Stimulated activated CD4-positive, alpha-beta T cell treated with anti-CD3 and anti-CD28 coated beads, Interleukin-1b, Interleukin-23, amount 100 ng/mL, for 4 hours (primary cell): ENCODE measurements at places on chromosomes 6 and 20.

DNA sequence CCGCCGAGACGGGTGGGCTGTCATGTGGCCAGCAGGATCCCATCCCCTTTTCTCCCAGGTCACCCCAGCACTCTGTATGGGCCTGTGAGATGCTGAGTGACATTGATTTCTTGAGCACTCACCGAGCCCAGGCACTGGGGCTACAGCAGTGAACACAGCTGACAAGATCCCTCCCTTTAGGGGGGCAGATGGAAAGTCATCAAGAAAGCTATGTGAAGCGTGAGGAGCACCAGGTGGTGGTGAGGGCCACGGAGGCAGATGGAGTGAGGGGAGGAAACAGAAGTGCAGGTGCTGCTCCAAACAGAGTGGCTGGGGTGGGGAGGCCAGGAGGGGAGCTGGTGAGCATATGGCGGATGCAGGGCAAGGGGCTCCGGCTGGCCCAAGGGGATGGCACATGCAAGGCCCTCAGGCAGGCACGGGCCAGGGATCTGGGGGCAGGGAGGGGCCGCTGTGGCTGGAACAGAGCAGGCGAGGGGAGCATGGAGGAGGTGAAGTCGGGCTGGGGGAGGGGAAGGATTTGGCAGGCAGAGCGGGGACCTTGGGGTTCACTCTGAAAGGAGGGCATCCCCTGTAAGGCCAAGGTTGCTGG, 184.0 kb downstream of the BMP7 start:
- DNase-seq: no peak

DNA sequence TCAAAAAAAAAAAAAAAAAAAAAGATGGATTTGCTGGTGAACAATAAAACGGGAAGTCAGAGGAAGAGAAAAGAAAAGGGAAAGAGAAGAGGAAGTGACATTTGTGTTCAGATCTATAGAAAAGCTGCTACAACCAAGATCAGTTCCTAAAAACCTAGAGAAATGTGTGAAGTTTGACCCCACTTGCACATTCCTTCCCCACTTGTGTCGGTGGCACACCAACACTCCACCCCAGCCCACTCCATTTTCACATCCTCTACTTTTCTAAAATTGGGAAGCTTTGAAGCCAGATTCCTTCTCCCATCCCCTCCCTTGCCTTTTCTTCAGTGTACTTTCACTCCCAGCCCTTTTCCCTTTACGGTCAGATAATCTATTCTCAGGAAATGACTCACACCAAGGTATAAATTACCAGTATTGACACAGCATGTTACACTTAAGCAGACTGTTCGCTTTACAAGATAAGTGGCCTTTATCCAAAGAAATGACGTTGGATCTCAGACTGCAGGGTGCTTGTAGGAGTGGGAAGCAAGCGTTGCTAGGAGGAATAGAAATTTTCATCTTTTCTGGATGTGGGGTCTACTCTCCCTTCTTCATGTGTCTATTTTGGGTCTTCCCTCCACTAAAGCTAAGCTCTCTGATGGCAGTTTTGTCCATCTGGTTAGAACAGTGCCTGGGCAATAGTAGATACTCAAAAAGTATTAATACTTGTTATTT, 92.5 kb upstream of the ADGRF1 start:
- DNase-seq: no peak

DNA sequence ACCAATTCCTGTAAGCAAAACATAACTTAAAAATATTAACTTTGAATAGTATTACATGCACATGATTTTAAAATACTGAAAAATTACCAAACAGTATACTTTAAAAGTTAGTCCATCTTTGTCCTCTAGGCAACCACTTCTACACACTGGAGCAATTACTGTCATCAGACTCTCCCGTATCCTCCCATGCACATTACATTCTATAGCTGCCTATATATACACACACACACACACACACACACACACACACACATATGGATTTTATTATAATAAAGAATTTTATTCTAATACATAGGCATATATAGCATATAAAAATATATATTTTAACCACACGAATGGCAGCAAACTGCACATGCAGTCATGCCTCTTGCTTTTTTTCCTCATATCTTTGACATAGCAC, 8.2 kb downstream of the REV3L start:
- no peak for DNase-seq

GRCh38 chr6:168042426-168043192, 36.4 kb downstream of the FRMD1 start:
- no peak for DNase-seq

- no peak for DNase-seq
Observed at GRCh38 chr6:102488729-102489128, 1095.2 kb downstream of the GRIK2 start.

DNA sequence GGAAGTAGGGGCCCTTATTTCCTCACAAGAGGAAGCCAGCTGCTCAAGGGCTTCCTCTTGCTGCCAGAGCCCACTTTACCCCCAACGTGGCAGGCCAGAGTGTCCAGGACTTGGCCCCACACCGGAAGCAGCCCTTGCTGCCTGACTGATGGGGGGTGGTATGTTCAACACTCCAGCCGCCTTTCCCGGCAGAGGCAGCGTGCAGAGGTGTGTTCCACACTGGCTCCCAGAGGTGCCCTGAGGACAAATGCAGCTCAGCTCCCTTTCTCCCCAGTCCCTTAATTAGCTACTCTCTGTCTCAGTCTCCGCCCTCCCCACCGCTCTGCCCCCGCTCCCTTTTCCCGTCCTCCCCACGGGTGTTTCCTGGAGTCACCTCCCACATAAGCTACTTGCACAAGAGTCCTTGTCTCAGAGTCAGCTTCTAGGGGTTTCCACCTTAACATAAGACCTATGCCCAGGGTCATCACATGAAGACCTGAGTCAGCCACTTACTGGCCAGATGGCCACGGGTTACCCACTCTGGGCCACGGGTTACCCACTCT, 61.7 kb upstream of the SHLD1 start:
- DNase-seq: no peak

GRCh38 chr6:166115609-166116008, 52.0 kb downstream of the TBXT start:
- no peak for DNase-seq

- DNase-seq: no peak
Observed at GRCh38 chr20:22746957-22747356, 162.6 kb upstream of the FOXA2 start.

GRCh38 chr6:5471044-5471443, 209.7 kb downstream of the FARS2 start:
- DNase-seq: peak; percentile 45

DNA sequence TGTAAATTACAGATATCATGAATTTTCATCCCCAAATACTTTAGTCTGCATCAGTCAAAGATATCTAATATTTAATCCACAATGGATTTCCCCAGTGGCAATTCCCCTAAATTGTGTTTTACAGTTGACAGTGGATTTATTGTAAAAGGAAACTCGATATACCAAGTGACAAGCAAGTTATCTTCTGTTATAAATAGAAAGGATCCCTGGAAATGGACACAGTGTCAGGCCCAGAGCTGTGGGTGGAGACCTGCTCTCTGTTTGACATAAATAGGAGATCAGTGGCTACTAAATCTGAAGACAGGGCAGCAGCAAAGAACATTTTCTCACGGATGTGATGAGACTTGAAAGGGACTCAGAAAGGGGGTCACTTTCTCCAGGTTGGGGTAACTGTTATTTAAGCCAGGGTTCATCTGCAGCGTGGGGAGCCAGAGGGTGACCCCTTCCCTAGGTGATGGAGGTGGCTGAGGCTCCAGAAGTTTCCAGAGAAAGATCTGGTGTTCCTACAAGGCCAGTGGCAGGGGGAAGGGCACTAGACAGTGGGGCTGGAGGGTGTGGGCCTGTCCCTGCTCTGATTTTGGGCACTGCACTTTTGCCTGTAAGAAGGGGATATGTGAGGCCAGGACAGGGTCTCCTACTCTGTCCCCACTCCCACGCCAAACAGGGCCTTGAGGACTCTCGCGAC, 12.3 kb upstream of the FAM110A start:
- DNase-seq: no peak

GRCh38 chr20:44207126-44207723, 3.3 kb downstream of the OSER1 start:
- no peak for DNase-seq

GRCh38 chr6:169587975-169588374, 113.9 kb downstream of the WDR27 start:
- no peak for DNase-seq

GRCh38 chr6:130975325-130975724, 87.7 kb downstream of the EPB41L2 start:
- DNase-seq: no peak

DNA sequence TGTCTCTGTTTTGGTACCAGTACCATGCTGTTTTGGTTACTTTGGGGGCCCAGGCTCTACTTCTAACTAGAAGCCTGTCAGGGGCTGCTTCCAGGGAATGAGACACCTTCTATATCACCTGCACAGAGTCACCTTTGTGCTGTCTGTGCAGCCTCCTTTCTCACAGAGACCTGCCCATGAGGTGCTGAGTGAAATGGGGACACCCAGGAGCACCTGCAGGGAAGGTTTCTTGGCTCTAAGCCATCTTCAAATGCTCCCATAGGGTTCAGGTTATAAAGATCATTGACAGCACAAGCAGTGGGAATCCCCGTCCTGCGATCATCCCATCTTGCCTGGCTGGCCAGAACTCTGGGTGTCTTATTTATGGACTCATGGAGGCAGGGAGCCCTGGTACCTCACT, 19.1 kb downstream of the GABRR2 start:
- DNase-seq: no peak

- no peak for DNase-seq
Observed at GRCh38 chr6:15341311-15342001, 95.6 kb downstream of the JARID2 start.

- DNase-seq: no peak
Observed at GRCh38 chr20:2152317-2152716, 50.7 kb downstream of the STK35 start.

GRCh38 chr6:151056230-151056907, 183.4 kb upstream of the AKAP12 start:
- no peak for DNase-seq

- DNase-seq: no peak
Observed at GRCh38 chr6:90087106-90087833, 193.0 kb downstream of the GJA10 start.

GRCh38 chr6:87094576-87094975, 330 bp downstream of the CGA start:
- DNase-seq: no peak

- DNase-seq: no peak
Observed at GRCh38 chr20:4158466-4159050, 143.2 kb upstream of the RNF24 start.

GRCh38 chr6:154429711-154430110, 73.1 kb upstream of the IPCEF1 start:
- no peak for DNase-seq

DNA sequence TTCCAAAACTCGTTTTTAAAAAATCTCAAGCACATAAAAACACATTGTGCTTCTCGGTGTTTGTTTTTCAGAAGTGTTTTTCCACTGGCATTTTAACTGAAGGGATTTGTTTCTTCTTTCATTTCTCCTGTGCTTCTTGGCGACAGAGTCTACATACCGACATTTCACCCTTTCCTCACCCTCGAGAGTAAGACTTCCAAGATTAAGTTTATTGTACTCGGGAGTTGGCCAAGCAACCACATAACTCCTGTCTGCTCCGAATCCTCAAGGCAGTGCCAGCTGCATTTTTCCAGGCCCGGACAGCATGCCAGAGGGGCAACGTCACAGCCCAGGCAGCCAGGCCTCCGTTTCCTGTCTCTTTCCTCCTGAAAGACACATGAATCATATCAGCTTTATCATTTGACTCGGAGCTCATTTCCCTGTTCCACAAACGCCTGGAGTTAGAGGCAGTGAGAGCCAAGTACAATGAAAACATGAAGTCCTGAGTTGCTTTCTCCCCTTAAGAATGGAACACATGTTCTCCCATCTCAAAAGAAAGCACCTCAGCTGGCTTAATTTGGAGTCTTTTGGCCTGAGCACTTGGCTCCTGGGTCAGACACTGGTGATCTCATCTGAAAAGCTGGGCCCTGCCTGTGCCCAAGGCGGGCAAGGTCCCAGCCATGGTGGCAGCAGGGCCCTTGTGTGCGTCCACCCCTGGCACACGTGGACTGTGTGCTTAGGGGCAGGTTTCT, 23.2 kb upstream of the FAM50B start:
- DNase-seq: no peak

DNA sequence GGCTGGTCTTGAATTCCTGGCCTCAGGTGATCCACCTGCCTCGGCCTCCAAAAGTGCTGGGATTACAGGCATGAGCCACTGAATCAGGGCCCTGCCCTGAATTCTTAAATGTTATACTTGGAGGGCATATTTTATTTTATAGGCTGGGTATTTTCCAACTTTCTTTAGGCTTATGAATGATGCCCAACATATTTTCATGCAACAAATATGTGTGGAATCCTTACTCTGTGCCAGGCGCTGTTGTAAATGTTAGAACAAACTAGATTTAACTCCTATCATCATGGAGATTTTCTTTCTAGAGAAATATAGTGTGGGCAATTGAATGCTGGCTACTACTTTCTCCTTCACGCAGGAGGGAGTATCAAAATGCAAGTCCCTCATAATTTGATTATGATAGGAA, 71.2 kb downstream of the SAMD5 start:
- DNase-seq: no peak

DNA sequence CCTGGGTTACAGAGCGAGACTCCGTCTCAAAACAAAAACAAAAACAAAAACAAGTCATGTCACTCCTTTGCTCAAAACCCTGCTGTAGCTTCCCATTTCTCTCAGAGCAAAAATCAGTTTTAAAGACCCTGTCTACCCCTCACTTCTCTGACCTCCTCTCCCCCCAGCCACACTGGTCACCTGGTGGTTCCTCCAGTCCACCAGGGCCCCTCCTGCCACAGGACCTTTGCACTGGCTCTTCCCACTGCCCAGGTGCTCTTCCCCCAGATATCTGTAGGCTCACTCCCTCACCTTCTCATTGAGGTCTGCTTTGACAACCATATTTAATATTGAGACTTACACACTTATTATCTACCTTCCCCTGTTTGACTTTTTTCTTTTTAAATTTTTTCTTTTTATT, 4.9 kb upstream of the TEAD3 start:
- no peak for DNase-seq

GRCh38 chr6:148404456-148405054, 61.9 kb downstream of the SASH1 start:
- DNase-seq: no peak

DNA sequence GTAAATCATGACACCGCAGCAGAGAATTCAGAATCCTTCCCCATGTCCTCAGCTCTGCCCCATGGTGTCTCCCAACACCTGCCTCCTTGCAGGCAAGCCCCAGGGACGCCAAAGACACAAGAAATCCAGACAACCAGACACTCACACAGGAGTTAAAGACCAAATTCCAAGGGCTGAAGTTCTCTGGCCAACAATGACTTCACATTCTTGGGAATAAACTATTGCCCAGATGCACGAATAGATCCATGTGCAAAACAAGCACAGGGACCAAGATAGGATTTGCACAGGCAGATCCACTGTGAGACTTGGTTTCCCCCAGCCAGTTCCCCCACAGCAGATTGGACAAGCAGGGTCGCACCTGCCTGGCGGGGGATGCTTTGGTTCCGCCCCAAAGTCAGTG, 246.7 kb downstream of the SOD2 start:
- DNase-seq: no peak

GRCh38 chr6:167677422-167677789, 149.3 kb upstream of the AFDN start:
- no peak for DNase-seq
